ENCODE measurements at places on chromosomes 2 and 18. TPM values are rescaled to one million over a fixed set of nuclear protein-coding genes. Genes with fewer than 3 reads are reported as not detected.

- DNase-seq = peak; percentile 63
Measured at GRCh38 chr2:158501301-158501700, 44.5 kb downstream of the PKP4 start.

- DNase-seq = peak; percentile 87
Measured at GRCh38 chr2:209476367-209477208, 52.7 kb downstream of the MAP2 start.

- DNase-seq = no peak
Measured at GRCh38 chr2:150483532-150483931, 3.9 kb downstream of the RND3 start.

GRCh38 chr2:236871500-236872001 is 214.1 kb upstream of the COPS8 start:
- no peak for DNase-seq

- DNase-seq = no peak
Measured at GRCh38 chr2:170206246-170206645, 28.3 kb downstream of the MYO3B start.

- DNase-seq = no peak
Measured at GRCh38 chr18:42617221-42617620, 498.3 kb downstream of the RIT2 start.

GRCh38 chr18:44325903-44326635 is 354.6 kb upstream of the SETBP1 start:
- peak; percentile 71 for DNase-seq

DNA sequence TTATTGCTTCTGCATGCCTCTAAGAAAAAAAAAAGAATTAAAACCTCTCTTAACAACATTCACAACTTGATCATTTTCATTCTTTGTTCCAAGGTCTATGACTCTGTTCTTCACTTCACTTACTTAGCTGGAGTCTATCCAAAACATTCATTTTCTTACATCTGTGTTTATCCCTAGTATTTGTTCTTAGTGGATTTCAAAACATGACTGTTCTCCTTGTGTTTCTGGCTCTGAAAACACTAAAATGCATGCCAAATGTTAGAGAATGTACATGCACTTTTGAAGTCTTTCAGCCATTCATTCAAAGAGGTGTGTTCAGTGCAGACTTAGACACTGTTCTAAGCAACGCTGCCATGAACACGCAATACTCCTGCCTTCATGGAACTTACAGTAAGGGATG is 138.8 kb downstream of the CNTNAP5 start:
- no peak for DNase-seq

DNA sequence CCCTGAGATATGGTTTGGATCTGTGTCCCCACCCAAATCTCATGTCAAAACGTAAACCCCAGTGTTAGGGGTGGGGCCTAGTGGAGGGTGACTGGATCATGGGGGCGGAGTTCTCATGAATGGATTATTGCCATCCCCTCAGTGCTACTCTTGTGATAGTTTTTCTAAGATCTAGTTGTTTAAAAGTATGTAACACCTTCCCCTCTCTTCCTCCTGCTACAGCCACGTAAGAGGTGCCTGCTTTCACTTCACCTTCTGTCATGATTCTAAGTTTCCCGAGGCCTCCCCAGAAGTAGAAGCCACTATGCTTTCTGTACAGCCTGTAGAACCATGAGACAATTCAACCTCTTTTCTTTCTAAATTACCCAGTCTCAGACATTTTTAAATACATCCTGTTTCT is 16.9 kb downstream of the PUM2 start:
- DNase-seq = no peak

DNA sequence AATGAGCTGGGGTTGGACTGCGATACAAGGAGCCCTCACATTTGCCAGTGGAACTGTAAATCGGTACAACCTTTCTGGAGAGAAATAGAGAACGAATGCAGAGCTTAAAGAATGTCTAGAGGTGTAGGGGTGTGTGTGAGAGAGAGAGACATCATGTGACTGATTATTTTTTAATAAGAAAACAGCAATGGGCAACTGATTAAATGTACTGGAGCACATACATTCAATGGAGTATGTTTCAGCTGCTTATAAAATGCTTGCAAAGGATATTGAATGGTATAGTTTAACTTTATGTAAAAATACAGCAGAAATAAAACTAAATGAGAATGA is 391 bp upstream of the TMEM17 start:
- no peak for DNase-seq

DNA sequence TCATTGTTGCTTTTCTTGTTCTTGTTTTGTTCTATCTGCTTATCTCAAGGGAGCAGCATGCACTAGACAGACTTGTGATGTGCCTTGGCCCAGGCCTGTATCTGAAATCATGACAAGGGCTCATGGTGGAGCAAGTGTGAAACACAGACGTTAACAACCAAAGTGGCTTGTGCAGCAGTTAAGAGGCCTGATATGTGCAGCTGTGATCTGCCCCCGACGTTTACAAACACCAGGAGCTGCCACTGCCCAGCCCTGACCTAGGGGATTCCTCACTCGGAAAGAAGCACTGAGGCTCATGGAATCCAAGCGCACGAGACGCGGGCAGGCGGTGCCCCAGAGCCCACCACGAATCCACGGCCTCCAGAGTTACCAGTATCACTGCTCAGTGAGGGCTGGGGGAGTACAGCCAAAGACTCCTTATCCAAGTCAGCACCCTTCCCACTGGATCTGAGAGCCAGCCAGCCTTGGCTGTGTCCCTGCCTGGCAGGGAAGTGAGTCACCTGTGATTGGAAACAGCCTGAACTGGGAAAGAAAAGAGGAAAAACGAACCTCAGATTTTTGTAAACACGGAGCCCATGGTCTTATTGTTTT is 62.3 kb upstream of the SNTG2 start:
- no peak for DNase-seq

DNA sequence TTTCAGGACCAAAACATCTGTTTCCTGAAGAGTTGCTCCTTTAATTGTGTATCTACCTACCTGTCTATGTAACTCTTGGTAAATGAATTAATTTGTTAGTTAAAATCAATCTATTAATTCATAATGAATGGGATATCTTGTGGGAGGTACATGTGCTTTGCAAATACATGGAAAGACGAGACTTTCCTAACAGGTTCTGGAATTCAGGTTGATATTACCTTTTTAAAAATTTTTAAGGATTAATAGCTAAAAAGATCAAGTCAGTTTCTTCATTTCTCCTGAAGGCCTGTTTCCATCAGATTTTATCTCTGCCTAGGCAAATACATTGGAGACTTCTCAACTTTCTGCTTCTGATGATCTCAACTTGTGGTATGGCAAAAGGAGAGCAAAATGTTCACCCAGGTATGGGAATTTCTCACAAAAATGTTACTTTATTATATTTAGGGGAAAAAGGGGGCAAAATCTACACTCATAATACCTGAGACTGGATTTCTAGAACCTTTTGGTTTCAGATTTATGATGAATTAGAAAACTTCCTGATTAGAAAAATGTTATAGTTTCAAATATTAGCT is 7.4 kb downstream of the TFPI start:
- DNase-seq = no peak

GRCh38 chr2:6069381-6069780 is 377.2 kb downstream of the SOX11 start:
- peak; percentile 90 for DNase-seq

DNA sequence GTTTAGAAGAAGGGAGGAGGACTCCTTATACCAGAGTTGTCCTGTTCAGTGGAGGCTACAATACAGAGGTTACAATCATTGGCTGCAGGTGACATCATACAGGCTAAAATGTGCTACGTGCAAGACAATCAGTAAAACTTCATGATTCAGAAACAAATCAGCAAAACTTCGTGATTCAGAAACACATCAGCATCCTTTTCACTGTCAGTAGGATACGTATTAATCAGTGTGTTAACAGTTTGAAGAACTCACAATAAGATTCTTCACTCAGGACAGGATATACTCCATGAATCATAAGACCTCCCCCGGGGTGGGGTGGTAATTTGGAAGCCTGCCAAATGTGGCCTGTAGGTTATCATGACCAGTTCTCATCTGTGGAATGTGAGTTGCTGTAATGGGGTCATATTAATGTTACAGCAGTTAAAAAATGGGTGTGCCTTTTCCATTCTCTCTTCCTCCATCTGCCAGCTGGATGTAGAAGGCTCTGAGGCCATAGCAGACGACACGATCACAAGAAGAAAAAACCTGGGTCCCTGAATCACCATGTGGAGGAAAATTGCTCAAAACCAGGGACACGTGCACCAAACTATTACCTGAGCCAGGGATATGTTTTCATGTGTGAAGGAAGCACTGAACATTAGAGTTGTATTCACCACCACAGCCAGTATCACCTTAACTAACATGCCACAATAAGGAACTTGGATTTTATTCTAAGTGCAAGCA is 134.8 kb upstream of the CREB1 start:
- no peak for DNase-seq

DNA sequence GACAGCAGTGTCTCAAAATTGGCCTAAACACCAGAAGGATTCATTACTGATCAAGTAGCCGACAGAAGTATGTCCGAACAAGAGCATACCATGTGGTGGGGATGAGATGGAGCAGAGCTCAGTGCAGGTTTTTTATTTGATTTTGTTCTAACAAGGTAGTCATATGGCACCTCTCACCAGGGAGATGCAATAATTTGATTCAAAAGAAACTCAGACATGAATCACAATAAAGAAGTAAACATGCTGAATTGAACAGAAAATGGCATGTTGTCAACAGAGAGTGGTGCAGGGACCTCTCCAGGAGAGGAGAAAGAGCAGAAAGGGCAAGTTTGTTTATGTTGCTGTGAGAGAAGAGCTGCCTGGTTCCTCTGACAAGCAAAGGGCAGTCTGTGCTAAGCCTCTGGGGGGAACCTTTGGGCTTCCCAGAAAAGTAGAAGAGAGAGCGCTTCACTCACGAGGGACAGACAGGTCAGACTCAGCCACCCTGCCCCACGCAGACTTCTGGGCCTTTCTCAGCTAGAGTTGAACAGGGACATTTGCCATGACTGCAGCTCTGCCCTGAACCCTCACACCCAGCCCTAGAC is 351.3 kb upstream of the RAB12 start:
- no peak for DNase-seq

The ADAM23 gene
- 6.0 TPM for polyA plus RNA-seq

The PTPN4 gene
- polyA plus RNA-seq = 4.4 TPM

The FAM124B gene
- polyA plus RNA-seq = 0.29 TPM

The IL36B gene
- polyA plus RNA-seq = not detected

The UGT1A5 gene
- not detected for polyA plus RNA-seq

The FAM136A gene
- polyA plus RNA-seq = 39.0 TPM

Measured in brain (organoid and tissue), 16 donors.